ENCODE measurements at places on chromosomes 16 and 17.

DNA sequence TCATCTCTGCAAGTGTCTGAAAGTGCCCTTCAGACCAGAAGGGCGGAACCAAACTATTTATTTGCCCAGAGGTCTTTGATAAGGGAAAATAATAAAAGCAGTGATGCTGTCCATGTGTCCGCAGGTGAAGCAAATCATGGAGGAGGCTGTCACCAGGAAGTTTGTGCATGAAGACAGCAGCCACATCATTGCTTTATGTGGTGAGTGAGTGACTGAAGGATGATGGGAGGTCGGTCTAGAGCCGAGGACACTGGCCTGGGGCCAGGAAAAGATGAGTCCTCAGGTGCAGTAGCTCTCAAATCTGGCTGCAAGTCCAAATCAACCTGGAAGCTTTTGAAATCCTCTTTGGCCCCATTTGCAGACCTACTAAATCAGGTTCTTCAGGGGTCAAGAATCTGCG, 6.1 kb downstream of the SGSM2 start:
- DNase-seq = no peak

DNA sequence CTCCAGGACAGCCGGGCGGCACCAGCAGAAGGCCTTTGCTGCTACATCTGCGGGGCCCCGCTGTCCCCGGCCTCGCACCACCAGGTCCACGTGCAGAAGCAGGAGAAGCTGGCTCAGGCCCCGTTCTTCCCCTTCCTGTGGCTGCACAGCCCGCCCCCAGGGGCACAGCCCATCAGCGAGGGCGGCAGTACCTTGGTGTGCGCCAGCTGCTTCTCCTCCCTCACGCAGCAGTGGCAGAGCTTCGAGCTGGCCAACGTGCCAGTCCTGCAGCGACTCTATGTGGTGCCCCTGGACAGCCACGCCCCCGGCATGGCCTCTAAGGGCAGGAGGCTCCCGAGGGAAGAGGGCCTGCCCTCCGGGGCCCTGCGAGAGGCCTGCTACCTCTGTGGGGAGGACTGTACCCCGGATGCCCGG, 58.3 kb upstream of the CIBAR2 start:
- no peak for DNase-seq

DNA sequence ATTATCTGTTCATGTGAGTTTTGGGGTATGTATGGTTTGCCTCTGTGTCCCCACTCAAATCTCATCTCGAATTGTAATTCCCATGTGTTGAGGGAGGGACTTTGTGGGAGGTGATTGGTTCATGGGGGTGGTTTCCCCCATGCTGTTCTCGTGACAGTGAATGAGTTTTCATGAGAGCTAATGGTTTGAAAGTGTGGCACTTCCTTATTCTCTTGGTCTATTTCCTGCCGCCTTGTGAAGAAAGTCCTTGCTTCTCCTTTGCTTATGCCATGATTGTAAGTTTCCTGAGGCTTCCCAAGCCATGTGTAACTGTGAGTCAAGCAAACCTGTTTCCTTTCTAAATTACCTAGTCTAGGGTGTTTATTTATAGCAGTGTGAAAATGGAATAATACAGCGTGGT, 128.1 kb upstream of the HS3ST4 start:
- DNase-seq = no peak

DNA sequence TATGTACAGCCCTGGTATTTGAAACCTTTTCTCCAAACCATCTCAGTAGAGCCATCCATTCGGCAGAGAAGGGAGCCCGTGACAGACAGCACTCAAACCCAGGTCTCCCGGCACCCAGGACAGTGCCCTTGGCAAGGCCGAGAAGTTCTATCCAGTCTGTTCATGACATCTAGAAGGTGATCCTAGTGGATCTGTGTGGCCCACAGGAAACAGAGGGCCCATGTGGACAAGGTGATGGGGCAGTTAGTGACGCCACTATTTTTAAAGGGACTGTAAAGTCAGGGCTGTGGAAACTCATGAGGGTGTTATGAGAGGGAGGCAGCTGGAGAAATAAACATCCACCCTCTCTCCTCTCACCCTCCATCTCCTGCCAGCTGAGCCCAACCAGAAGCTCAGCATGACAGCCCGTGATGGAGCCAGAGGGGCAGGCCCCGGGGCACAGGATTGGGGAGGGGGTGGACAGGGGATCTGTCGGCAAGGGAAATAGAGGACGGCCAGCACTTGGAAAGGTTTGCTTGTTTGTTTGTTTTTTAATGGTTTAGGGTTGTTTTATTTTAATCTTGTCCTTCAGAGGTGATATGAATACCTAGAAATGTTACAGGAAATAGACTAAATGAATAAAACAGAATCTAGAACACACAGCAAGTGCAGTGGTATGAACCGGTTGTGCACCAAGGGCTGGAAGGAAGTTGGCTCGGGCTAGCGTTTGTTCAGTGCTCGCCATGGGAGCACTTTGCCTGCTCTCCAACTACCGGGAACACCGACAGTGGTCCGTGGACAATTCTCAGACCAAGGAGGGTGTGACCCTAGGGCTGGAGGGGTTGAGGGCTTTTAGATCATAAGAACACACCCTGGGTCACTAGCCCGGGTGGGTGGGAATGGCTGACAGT, 17.1 kb downstream of the MYLK3 start:
- no peak for DNase-seq

DNA sequence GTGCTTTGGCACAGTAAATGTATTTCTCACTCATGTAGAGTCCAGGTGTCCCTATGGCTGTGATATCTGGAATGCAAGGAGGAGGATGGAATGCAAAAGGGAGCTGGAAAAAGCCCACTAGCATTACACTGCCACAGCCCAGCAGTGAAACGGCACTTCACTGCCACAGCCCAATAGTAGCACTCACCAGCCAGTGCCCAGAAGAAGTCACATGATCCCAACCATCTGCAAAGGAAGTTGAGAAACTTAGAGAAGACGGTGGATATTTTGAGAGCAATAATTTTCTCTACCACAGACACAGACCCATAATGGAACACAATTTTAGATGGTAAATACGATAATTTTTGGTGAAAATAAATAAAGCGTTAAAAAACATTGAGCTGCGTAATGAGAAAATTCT, 51.8 kb downstream of the C16orf82 start:
- DNase-seq = no peak

DNA sequence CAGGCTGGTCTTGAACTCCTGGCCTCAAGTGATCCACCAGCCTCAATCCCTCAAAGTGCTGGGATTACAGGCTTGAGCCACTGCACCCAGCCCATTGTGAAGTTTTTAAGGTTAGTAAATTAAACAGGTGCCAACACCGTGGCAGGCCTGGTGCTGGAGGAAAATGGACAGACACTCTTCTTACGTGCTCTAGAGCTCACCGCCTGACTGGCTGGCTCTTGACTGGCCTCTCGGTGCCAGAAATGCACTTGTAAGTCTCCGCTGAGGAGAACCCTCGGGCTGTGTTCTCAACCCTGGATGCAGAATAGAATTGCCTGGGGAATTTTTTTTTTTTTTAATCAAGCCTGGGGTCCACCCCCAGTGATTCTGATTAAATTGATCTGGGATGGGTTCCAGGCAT, 10.3 kb upstream of the HAS3 start:
- DNase-seq = no peak

- no peak for DNase-seq
Measured at GRCh38 chr16:81574168-81574567, 129.6 kb downstream of the CMIP start.

- DNase-seq = peak; percentile 50
Measured at GRCh38 chr16:67528222-67528869, at the start of gene RIPOR1. Gene RIPOR1 (plus strand): TSS chr16:67528829. CDS start chr16:67538447, 9,618 bp downstream.

GRCh38 chr16:69365901-69366300, 14.3 kb upstream of the TMED6 start:
- no peak for DNase-seq

DNA sequence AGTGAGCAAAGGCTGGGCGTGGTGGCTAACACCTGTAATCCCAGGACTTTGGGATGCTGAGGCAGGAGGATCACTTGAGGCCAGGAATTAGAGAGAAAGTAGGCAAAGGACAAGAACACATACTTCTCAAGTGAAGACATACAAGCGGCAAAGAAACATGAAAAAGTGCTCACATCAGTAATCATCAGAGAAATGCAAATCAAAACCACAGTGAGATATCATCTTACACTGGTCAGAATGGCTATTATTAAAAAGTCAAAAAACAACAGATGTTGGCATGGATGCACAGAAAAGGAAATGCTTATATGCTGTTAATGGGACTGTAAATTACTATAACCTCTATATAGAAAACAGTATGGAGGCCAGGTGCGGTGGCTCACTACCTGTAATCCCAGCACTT, 12.2 kb upstream of the SLX4 start:
- DNase-seq = no peak

- no peak for DNase-seq
Measured at GRCh38 chr16:57970970-57971369, at the start of gene CNGB1. Gene CNGB1 (minus strand): TSS chr16:57971128. CDS start chr16:57967286, 3,842 bp downstream.

GRCh38 chr16:35574011-35574410, 2114.6 kb downstream of the TP53TG3F start:
- DNase-seq = no peak

DNA sequence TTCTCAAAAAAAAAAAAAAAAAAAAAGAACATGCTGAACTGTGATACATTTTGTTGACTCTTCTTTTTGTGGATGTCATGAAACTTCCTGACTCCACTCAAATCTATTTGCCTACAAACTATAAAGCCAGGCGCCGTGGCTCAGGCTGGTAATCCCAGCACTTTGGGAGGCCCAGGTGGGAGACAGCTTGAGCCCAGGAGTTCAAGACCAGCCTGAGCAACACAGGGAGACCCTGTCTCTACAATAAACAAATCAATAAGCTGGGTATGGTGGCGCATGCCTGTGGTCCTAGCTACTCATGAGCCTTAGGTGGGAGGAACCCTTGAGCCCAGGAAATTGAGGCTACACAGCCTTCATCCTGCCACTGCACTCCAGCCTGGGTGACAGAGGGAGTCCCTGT, 1.5 kb upstream of the NT5C start:
- no peak for DNase-seq

- no peak for DNase-seq
Measured at GRCh38 chr17:21129023-21129681, 2.4 kb downstream of the DHRS7B start.

- no peak for DNase-seq
Measured at GRCh38 chr16:85829751-85830445, 30.4 kb downstream of the COX4I1 start.

- DNase-seq = no peak
Measured at GRCh38 chr17:64466019-64466735, 17.3 kb downstream of the MILR1 start.

GRCh38 chr16:70697594-70698170, 11.8 kb upstream of the MTSS2 start:
- DNase-seq = no peak

GRCh38 chr17:68460146-68460545, 2.9 kb upstream of the WIPI1 start:
- DNase-seq = no peak

GRCh38 chr17:10058921-10059683, 139.3 kb downstream of the GAS7 start:
- DNase-seq = no peak

DNA sequence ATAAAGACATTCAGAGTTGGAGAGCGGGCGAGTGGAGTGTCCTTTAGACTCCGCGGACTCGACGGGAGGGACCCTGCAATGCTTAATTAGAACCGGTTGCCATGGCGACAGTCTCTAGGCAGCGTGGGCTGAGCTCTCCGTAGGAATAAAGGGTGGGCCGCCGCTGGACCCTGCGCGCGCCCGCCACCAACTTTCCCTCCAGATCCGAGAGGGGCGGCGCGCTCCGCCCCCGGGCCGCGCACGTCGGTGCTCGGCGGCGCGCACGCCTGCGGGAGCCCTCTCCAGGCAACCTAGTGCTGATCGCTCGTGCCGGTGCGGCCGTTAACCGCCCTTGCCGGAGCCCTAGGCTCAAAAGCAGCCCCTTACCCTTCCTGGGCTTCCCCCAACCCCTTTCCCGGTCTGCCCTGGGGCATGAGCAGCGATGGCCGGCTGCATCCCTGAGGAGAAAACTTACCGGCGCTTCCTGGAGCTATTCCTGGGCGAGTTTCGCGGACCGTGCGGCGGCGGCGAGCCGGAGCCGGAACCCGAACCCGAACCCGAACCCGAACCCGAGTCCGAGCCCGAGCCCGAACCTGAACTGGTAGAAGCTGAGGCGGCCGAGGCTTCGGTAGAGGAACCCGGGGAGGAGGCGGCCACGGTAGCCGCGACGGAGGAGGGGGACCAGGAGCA, at the start of gene PPM1E:
Gene PPM1E, plus strand, starts transcription at position 278 of the 669 bp plus-strand sequence.
- DNase-seq = no peak

- DNase-seq = no peak
Measured at GRCh38 chr17:37698132-37698910, 46.5 kb downstream of the HNF1B start.

DNA sequence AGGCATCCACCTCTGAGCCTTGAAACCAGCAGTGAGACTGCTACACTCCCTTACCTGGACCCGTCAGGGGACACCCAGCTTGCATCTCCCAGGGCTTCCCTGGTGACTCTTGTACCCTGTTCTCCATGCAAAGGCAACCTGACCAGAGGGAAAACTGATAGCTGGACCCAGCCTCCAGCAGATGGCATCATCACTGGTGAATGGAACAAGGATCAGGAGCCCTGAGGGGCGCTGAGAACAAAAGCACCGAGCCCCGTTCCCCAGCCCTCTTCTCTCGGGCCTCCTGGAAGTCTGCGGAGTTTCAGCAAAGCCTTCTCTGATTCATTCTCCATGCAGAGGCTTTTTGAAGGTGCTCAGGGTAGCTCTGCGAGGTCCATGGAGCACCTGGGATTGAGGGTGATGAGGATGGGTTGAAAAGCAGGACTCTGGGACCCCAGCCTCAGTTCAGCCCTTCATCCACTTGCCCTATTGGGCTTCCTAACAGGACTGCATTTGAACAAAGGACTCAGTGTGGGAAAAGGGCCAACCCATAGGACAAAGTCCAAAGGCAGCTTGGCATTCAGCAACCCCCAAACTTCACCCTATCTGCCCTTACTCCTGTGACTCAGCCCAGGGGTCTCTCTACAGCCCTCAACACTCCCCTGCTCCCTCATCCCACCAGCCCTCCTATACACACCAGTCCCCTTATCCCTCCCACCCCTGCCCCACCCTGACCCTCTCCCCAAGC, 45.0 kb upstream of the LHX1 start:
- no peak for DNase-seq

GRCh38 chr17:56948491-56948890, 12.4 kb downstream of the COIL start:
- no peak for DNase-seq

DNA sequence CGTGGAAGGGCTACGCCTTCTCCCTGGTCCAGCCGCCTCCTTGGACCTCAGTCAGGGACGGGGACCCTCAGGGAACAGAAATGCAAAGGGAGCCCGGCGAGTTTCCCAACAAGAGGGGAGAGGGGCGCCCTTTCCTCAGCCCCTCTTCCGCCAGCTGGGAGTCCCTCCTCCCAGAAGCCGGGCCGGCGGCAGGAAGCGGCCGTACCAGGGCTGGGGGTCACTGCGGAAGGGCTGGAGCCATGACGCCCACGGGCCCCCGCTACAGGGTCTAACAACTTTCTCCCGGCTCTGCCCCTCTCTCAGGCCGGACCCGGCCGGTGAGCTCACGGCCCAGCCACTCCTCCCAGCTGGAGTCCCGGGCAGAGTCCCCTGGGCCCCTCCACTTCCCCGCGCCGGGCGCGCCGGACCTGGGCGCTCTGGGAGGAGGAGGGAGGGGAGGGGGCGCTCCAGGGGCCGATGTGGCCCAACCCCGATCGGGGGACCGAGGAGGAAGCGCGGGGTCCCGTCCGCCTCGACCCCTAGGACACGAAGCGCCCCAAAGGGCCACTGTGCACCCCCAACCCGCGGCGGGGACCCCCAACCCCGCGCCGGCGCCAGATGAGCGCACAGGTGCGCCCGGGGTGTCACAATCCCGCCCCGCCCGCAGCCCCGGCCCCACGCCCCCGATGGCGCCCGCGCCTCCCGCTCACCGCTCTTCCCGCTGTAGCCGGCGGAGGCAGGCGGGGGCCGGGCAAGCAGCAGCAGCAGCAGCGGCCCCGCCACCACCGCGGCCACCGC, 578 bp downstream of the PGAP6 start:
- DNase-seq = peak; percentile 29

- no peak for DNase-seq
Measured at GRCh38 chr17:50062293-50063243, 6.7 kb downstream of the ITGA3 start.
